ENCODE measurements at places on chromosomes 16 and 17.

- peak; percentile 58 for DNase-seq
These were observed 8.9 kb upstream of the ULK2 start for GRCh38 chr17:19876529-19877161.

- DNase-seq: peak; percentile 13
These were observed 41.2 kb upstream of the HAPSTR1 start for GRCh38 chr16:9050102-9050830.

DNA sequence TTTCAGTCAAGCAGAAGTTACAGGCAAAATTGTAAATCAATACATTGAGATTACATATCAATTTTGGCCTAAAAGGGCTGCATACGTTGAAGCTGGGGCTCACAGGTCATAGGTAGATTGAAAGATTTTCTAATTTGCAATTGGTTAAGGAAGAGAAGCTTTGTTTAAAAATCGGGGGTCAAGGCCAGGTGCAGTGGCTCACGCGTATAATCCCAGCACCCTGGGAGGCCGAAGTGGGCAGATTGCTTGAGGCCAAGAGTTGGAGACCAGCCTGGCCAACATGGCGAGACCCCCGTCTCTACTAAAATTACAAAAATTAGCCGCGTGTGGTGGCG, 68.4 kb downstream of the MARF1 start:
- no peak for DNase-seq

GRCh38 chr17:81252326-81252986, 13.3 kb downstream of the NDUFAF8 start:
- no peak for DNase-seq

- DNase-seq: no peak
These were observed 92.3 kb upstream of the TMEM97 start for GRCh38 chr17:28226563-28227315.

GRCh38 chr16:78930561-78930960, 670.0 kb downstream of the MAF start:
- no peak for DNase-seq

GRCh38 chr17:46719891-46720290, 98.6 kb downstream of the WNT3 start:
- DNase-seq: no peak

DNA sequence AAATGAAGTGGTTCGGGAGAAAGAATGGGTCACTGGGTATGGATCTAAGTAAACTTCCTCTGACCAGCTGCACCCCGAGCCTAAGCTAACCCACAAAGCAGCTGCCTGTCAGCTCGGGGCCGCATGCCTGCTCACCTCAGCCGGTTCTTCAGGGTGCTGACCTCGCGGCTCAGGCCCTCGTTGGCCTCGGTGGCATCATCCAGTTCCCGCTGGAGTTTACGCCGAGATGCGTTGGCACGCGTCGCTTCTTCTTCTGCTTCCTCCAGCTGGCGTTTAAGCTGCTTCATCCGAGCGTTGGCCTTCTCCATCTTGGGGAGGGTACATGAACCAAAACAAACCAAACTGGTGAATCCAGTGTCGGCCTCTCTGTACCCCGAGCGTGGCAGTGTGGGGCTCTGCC, 41.1 kb downstream of the NDEL1 start:
- no peak for DNase-seq

DNA sequence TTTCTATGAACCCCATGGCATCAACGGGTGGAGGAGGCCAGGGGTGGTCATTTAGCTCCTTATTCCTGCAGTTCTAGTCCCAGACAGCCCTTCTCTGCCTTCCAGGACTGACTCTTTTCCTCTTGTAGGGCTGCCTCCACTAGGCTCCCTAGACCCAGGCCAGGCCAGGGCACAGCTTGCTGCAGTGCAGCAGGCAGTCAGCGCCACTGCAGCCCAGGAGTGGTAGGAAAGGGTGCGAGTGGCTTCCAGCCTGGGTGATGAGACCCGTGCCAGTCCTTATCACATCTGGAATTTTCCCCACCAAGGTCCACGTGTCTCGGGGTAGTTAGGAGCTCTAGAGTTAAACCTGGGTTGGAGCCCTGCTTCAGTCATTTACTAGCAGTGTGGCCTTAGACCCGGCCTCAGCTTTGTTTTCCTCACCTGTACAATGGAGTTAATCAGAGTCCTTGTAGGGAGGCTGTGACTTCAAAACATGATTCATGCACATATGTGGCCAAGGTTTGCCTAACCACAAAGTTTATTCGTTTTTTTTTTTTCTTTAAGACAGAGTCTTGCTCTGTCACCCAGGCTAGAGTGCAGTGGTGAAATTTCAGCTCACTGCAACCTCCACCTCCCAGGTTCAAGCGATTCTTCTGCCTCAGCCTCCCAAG, 4.7 kb downstream of the SLC5A11 start:
- DNase-seq: no peak

GRCh38 chr17:81518113-81518784, 5.7 kb upstream of the ACTG1 start:
- DNase-seq: no peak

DNA sequence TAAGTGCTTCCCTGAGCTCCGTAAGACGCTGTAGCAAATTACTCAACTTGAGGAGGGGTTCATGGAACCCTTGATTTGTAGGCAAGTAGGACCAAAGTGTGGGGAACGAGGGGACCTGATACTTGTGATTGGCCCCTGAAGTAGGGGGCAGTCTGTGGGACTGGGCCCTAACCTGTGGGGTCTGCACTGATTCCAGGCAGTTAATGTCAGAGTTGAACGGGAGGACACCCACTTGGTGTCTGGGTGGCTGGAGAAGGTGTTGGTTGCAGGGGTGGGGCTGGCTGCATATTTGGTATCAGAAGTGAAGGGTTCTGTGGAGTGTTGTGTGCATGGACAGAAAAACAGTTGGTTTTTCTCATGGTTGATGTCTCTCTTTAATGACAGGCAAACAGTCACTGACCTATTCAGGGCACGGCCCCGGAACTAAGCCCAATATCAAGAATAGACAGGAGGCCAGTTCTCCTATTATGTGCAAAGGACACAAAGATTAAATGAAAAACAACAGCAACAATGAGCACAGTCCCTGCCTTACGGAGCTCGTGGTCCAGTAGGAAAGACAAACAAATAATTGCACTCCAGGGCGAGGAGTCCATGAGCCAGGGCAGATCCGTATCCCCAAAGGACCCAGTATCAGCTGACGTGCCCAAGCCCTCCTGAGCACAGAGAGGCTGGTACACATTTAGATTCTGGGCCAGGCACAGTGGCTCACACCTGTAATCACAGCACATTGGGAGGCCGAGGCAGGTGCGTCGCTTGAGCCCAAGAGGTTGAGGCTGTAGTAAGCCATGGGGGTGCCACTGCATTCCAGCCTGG, 19.2 kb downstream of the MXRA7 start:
- no peak for DNase-seq

- DNase-seq: no peak
These were observed 256.5 kb upstream of the TNRC6C start for GRCh38 chr17:77701996-77702395.

DNA sequence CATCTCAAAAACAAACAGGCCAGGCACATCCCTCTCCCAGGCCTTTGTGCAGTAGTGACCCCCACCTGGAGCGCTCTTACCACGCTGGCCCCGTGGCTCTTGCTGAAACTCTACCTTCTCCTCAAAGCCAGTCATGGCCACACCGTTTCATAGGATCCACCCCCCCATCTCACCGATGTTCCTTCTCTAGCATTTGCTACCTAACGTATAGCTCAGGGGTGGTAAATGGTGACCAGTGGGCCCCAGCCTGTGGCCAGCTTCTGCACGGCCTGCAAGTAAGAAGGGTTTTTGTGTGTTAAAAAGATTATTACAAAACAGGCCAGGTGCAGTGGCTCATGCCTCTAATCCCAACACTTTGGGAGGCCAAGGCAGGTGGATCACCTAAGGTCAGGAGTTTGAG, 43.8 kb downstream of the RMI2 start:
- no peak for DNase-seq
